ENCODE measurements at places on chromosomes 11 and 22.

GRCh38 chr22:37578002-37578401 lies 1.9 kb downstream of the LGALS2 start:
- DNase-seq = no peak

DNA sequence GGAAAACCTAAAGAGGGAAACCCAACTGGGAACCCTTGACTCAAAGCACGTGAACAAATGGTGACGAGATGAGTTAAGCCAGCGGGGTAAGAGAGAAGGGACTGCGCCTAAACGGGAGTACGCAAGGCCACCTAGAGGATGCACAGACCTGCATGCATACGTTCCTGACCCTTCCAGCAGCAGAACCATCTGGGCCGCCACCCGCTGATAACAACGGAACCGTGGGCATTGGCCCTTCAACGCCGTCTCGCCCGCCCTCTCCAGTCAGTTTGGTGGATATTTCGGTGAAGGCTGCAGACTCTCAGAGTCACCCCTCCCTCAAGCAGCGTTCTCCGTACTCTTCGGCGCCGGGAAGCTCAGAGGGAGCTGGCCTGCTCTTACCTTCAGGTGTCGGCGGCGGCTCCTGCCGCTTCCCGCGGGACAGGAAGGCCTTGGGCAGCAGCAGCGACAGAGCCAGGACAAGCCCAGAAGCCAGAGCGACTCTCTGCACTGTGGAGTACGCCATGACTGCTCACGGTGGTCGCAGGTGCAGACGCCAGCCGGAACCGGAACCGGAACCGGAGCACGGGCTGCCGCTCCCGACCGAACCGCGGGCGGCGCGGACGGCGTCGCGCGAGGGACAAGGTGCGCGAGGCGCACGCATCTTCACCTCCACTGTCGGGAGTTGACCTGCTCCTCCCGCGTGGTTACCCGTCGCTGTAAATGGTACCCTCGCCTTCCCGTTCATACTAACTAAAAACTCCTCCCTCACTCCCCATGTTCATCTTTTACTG lies at the start of gene RIC3:
RIC3 (minus strand) TSS at position 541 of the 773 bp plus-strand sequence; CDS start at position 505, 36 bp downstream.
- DNase-seq = peak; percentile 37

DNA sequence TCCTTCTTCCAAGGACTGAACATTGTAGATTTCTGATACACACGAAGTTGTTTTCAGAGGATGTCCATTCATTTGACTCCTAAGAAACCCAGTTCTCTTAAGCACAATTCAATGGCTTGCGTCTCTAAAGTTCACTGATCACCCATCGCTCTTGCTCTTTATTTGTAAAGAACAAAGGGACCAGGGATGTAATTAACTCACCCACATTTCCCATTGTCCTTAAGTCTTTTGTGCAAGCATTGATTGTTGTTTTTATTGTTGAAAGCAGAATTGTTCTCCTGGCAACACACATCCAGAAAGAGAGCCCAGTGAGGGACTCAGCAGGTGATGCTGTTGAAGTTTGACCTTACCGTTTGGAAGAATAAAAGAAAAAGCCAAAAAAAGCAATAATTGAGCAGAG lies 59.2 kb downstream of the SPON1 start:
- no peak for DNase-seq

DNA sequence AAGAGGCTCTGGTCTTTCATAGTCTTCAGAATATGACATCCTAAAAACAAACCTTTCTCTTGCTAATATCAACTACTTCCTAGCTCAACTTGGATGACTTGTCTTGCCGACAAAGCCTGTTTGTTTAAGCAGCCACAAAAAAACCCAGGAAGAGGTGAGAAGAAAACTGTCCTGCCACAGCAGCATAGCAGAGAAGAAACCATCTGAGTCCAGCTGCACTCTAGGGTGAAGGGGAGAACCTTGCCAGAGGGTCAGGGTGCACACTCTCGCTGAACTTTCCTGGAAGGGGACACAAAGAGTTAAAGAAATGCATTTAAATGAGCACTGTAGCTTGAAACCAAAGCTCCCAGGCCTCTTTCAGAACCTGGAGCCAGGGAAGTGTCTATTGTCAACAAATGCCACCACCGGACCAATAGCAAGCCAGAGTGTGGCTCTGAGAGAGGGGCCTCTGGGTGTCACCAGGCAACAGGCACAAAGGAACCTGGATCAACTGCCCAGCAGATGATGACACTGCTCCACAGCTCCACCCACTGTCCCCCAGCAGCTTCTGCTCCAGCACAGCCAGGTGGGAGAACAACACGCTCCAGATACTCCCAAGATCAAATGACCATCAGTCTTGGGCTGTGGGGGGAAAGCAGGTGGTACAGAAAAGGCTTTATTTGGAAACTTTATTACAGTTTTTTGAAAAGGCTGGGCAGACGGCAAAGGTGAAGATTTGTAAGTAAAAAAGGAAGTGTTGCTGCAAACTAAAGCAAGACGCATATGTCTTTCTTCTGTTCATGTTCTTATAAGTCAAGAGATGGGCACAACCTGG lies 105.7 kb downstream of the RASSF10 start:
- DNase-seq = no peak

GRCh38 chr11:128848815-128849455 lies 18.2 kb downstream of the KCNJ1 start:
- peak; percentile 69 for DNase-seq

- DNase-seq = no peak
Observed at GRCh38 chr11:114197799-114198500, 98.2 kb upstream of the NNMT start.

All from CD4-positive, alpha-beta T cell treated with Interleukin-15 for 4 hours (primary cell).